ENCODE measurements at places on chromosomes 6 and 20.

DNA sequence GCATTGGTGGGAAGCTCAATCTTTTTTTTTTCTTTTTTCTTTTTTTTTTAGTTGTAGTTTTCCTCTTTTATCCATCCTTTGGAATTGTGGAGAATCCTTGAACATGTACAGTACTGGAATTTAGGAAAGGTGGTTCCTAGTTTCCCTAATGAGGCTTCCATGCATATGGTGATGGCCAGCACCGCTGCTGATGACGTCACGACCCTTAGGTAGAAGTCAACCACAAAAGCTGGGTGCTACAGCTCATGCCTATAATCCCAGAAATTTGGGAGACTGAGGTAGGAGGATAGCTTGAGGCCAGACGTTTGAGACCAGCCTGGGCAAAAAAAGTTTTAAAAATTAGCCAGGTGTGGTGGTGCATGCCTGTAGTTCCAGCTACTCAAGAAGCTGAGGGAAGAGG, 79.3 kb upstream of the SOX4 start:
- DNase-seq = no peak

GRCh38 chr6:15409301-15410125, 163.6 kb downstream of the JARID2 start:
- no peak for DNase-seq

GRCh38 chr6:94588301-94588700, 989.0 kb upstream of the MANEA start:
- DNase-seq = no peak

DNA sequence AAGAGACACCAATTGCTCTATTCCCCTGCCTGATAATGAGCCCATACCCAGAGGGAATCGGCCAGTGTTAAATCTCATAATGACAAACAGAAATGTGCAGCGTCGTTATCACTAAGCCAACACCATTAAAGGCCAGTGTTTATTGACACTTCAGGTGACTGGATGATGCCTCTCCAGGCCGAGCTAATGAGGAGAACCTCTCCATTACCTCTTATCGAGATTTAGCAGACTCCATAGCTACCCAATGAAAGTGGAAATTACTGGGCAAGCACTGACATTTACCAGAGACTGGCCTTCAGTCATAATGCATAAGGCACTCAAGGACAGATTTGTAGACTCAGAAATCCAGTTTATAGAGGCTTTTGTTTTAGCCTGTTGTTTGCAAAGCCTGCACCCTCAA, 669.5 kb downstream of the MAFB start:
- DNase-seq = no peak

GRCh38 chr6:147765541-147765940, 257.1 kb downstream of the SAMD5 start:
- no peak for DNase-seq

GRCh38 chr6:170166511-170167122, 124.3 kb downstream of the DLL1 start:
- DNase-seq = no peak

DNA sequence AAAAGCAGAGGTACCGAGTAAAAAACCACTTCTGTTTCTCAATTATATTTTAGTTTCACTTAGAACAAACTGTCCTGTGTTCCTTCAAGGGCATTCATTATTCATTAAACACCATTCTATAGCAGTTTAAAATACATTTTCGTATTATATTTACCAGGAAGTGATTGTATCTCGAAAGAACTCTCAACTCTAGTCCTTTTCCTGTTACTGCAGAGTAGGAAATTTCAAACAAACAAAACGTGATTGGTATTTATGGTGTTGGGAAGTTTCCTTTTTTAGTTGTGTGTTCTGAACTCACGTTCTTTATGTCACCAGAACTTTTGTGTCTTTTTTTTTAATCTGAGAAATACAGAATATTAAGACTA, 139.5 kb upstream of the BTBD3 start:
- no peak for DNase-seq

DNA sequence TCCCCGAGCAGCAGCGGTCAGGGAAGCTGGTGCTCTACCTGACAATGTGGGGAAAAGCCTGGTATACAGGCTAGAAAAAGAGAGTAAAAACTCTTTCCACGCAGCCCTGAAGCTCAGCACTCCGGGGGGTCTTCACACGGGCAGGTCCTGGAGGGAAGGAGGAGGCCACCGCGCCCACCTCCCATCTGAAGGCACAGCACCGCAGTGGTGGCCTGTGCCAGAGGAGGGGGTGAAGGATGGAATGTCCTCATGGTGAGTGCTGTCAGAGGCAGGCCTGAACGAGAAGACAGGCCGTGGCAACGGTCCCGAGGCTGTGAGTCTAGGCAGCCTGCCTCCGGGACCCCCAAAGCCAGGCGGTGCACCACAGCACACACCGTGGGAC, 5.8 kb downstream of the SLC2A4RG start:
- DNase-seq = no peak

GRCh38 chr6:29811377-29811776, 16.2 kb upstream of the HLA-G start:
- DNase-seq = no peak

- DNase-seq = peak; percentile 40
These were observed 4.5 kb downstream of the PHF3 start for GRCh38 chr6:63640062-63640461.

DNA sequence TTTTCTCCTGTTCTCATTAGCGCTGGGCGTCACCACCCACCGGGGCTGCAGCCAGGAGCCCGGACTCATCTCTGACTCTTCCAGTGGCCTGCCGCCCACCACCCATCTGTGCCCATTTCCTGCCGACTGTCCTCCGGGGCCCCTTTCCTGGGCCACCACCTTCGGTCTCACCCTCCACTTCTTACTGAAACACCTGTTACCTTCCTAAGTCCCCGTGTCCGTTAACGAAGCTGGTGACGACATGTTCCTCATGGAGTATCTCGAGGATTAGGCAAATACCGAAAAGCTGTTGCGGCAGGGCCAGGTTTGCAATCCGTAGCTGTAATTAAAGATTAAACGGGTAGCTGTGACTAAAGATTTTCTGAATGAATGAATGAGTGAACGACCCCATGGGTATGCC, 80.2 kb downstream of the SRC start:
- no peak for DNase-seq

- peak; percentile 49 for DNase-seq
These were observed 47.2 kb upstream of the CCN2 start for GRCh38 chr6:131998255-131998982.

DNA sequence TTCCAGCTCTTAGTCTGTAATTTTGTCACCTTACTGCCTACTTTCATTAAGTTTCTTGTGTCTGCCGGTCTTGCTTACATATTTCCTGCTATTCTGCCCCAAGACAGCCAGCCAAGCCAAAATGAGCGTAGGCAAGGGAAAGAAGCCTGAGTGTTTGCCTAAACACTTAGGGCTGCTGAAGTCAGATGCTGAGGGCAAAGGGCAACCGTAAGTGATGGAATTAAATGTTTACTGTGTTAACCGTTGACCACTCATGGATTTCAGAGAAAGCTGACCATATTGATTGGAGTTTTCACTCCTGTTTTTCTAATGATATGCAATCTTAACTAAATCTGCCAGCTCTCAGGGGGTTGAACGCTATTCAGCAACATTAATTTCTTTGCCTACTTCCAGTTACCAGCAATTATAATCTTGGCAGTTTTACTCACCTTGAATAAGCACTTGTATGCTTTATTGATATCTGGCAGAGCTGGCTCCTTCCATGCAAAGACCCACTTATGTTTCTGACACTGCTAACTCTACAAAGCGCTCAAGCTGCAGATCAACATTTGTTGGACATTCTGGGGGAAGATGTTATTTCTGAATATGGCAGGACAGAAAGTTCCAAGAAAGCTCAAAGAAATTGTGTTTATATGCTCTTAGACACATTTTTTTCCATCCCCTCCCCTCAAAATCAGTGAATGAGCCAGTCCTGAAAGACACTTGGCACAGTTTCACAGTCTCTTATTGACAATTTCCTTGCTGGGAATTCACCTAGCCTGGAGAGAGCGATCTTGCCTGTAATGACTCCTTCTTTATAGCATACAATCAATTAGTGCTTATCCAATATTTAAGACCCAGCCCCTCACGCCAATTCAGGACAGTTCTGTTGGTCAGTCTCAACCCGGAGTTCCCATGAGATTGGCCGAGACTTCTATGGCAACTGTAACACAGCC, 183.8 kb downstream of the PLCB1 start:
- no peak for DNase-seq

DNA sequence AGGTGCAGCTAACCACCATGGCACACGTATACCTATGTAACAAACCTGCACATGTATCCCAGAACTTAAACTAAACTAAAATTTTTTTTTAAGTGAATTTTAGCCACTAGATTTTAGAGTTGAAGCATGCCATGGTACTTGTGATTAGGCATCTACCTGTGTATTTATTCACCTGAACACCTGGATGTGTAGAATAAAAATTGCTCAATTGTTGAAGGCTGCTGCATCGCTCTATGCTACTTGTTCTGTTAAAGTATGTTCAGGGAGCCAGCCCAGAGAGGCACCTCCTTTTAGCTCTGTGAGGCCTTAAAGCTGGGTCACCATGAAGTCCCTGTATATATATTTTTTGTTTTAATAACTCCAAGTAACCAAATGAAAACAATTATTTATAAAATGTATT, 28.3 kb downstream of the SLC22A3 start:
- no peak for DNase-seq

GRCh38 chr6:19410481-19410880, 426.7 kb upstream of the ID4 start:
- no peak for DNase-seq

DNA sequence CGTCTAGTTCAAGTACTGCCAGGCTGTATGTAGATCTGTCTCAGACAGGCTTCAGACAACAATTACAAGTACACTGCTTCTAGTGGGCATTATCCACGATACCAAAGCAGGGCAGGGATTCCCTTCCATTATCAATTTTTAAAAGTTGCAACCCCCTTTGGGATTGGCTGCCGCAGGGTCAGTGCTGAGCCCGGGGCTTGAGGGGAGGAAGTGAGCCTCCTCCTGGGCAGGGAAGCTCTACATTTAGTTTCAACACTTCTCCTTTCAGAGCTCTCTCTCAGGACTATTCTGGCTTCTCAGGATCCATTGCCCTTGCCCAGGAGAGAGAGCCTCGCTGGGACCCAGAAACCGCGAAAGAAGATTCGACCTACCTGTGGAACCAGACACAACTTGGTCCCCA, 1.5 kb downstream of the HTR1B start:
- no peak for DNase-seq

DNA sequence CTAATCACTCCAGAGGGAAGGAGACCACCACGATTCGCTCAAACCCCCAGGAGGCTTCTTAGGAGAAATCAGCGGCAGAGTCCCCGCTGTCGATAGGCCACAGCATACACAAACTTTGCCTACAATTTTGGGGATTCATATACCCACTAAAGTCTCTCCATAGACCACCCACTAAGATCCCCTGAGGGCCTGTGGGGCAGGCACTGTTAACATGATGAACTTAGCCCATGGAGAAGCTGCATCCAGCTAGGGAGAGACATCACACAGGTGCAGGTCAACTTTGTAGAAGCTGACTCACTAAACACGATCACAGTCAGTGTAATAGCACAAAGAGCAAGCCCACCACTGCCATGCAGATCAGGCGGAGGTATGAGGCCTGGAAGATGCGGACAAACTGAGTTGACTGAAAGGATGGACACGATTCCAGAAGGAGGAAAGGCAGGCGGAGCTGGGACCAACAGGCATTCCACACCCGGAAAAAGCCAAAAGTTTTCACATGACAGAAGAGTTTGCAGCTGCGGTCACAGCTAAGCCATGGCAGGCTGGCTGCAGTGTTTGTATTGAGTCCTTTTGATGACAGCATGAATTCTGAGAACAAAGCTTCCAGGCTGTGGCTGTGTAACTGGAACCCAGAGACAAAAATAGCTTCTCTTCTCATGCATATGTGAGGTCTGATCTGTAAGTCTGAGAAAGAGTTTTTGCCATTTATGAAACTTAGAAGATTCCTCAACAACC, 75.7 kb upstream of the QKI start:
- DNase-seq = peak; percentile 83

All from RPMI7951 (cell line).